ENCODE measurements at places on chromosomes 5 and 9.
A peak's percentile ranks its signal among the peaks of the same experiment; 100 is the strongest.

DNA sequence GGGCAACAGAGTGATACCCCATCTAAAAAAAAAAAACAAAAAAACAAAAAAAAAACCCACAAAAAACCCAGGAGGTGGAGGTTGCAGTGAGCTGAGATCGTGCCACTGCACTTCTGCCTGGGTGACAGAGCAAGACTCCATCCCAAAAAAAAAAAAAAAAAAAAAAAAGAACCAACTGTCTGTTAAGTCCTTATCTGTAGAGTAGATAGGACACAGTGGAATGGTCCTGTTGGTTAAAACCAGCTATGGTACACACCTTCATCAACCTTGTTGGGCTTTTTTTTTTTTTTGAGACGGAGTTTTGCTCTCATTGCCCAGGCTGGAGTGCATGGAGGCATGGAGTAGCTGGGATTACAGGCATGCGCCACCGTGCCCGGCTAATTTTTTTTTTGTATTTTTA is 12.2 kb downstream of the SLC25A25 start:
- DNase-seq: no peak

GRCh38 chr5:14581891-14582796 is 552 bp downstream of the OTULINL start:
- DNase-seq: peak; percentile 74

DNA sequence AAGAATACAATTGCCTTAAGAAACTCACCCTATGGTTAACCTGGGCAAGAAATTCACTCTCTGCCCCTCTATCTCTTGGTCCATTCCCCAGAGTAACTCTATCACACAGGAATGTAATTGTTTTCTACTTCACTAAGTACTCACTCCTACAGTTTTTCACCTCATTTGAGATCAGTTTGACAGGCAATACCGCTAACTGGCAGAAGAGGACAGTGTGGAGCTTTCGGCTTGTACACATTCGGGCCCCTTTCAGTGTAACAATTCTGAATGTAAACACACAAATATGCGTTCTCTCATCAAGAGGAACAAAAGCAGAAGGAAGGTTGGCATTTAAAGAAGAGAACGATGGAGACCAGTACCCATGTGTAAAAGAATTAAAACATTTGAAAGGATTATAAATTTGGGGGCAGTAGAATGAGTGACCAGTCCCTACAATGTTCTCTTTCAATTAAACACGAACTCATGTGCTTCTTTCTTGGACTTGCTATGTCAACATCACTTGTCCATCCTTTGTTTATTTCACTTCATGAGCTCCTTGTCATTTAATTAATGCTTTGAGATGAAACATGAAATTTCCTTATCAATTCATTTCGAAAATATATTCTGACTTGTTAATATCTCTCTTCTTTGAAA is 188.5 kb upstream of the GRAMD2B start:
- no peak for DNase-seq

DNA sequence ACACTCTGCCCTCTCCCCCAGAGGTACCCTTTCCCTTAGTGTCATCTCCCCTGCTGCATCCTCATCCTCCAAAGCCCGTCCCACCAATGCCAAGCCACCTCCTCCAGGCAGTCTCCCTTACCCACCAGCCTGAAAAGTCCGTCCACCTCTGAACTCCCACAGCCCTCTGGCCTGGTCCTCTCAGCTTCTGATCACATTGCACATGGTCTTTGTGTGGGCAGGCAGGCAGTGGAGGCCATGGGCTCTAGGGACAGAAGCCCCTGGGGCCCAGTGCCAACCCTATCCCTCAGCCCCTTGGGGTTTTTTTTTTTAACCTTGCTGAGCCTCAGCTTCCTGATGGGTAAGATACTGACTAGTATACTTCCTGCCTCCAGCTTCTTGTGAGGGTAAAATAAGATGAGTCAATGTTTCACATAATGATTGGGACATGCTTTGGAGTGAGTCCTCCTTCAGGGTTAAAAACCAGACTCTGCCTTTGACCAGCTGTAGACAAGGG is 19.4 kb downstream of the CSF1R start:
- no peak for DNase-seq

DNA sequence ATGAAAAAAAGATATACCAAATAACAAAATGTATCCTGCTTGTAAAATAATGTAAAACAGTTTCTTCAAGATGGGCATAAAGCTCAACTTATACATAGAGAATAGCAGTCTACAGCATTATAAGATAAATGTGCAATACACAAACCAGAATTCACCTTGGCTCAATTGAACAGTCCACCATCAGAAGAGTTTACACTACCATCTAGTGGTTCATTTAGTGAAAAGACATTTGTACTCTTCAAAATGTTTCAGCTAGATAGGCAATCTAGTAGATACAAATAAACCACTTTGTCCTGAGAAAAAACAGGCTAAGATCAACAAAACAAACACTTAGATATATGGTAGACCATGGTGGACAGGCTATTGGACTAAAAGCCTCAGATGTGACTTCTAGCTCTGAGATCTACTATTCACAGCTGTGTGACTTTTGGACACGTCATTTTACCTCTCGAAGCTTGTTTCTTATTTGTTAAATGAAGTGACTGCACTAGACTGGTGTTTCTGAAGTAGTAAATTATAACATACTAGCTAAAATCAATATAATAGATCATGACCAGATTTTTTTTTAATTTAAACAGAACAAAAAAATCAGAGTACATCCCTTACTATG is 22.1 kb upstream of the TPD52L3 start:
- DNase-seq: no peak

DNA sequence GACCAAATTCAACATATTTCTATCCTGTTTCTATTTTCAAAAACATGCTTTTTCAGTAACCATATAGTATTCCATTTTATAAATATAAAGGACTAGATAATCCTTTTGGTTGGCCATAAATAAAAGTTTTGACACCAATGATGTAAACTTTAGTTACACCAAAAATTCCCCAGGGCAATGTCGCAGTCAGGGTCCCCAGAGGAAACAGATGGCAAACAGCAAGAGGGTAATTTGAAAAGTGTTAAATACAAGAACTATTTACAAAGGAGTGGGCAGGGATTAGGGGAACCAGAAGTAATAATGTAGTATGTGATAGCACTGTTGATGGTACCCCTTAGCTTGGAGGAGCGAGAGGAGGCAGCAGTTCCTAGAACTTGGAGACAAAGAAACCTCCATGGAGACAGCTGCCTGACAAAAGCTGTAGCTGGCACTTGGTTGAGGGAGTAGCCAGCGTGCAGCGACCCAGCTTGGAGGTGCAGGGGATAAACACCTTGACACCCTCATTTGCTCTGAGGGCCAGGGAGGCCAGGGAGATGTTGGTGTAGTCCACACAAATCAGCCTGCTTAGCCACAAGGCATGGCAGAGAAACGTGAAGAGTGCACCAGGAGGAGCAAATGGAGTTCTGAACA is 18.3 kb upstream of the MSANTD3 start:
- DNase-seq: no peak

DNA sequence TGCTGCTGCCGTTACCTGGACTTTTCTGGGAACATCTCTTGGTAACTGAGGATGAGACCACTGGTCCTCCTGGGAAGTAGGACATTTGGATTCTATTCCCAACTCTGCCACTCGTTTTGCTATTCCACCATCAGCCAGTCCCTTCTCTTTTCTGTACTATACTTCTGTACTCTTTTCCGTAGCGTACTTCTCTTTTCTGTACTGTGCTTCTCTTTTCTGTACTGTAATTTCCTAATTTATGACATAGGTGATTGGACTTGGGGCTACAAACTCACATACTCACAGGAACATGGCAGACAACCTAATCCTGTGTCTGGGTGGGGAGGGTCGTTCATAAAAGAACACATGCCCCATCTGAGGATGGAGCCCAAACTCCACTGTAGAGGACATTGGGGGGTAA is 335.3 kb upstream of the PANK3 start:
- no peak for DNase-seq

All from activated T-cell treated with anti-CD3 and anti-CD28 coated beads for 1 hour (primary cell).